ENCODE measurements at places on chromosomes 2 and 18.

DNA sequence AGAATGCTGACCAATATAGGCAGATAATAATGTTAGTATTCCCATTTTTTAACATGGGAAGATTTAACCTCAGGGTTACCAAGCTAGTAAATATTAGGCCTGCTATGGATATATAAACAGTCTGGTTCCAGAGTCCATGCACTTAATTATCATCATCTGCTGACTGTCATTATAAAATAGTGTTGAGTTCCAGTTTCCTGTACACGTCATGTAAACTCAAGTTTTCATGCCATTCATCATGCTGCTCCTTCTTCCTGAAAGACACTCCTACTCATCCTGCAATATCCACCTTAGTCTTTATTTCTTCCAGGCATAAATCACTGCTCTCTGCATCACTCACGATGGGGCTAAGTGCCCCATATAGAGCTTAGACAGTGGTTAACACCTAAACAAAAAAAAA lies 420.8 kb upstream of the SPHKAP start:
- DNase-seq = no peak

DNA sequence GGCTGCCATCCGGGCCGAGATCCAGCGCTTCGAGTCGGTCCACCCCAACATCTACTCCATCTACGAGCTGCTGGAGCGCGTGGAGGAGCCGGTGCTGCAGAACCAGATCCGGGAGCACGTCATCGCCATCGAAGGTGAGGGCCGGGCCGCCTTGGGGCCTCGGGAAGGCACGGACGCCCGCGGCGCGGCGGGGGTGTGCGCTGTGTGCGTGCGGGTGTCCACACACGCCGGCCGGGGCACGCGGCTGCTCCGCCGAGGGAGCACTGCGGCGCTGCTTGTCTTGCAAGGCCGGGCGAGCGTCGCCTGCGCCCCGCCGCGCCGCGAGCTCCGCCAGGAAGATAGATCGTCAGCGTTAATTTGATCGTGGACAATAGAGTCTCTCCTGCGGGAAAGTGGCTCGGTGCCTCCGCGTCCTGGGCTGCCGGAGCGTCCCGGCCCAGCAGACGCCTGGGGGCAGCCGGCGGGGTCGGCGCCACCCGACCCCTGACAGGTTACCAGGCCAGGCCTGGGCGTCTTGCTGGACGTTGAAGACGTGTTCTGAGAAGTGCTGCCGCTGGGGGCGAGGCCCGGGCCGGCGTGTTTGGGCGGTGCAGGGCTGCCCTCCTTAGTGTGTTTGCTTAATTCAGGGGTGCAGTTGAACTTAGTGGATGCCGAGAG lies 1.0 kb downstream of the AGAP1 start:
- no peak for DNase-seq

DNA sequence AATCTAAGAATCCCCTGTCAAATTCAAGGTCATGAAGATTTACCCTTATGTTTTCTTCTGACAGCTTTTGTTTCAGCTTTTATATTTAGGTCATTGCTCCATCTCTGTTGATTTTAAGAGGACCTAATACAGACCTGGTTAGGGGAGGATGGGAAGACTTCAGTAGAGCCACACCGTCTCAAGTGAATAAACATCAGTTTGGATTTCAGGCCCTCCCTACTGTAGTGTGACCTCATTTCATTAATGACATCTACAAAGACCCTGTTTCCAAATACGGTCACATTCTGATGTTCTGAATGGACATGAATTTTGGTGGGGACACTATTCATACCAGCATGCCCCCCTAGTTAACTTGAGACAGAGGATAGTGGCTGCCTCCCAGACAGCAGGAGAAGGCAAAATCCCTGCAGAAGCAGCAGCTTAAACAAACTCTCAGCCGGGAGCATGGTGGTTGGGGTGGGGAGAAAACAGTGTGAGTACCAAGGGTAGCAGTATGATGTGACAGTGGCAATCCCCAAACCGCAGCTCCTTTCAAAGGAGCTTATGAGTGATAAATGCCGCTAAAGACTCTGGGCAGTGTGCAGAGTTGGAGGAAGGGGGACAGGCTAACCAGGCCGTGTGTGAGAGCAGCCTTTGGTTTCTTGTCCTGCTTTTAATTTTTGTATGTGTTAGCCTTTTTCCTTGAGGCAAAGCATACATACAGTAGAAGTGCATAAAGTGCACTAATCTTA lies 65.9 kb upstream of the TNP1 start:
- no peak for DNase-seq

GRCh38 chr2:8193146-8193545 lies 488.7 kb upstream of the ID2 start:
- DNase-seq = no peak

DNA sequence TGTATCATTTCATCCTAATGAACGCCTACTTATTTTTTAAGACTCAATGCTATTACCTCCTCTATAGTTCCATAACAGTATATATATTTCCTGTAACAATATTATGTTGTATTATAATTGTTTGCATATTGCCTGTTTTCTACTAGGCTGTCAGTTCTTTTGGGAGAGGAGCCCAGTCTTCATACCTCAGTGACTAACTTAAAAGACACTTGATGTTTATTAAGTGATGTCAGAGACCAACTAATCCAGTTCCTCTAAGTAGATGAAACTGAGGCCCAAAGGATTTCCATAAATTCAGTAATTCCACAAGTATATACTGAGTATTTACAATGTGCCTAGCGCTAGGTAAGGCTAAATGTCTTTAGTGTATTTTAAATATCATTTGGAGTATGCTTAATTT lies 48.9 kb upstream of the AAK1 start:
- DNase-seq = no peak

DNA sequence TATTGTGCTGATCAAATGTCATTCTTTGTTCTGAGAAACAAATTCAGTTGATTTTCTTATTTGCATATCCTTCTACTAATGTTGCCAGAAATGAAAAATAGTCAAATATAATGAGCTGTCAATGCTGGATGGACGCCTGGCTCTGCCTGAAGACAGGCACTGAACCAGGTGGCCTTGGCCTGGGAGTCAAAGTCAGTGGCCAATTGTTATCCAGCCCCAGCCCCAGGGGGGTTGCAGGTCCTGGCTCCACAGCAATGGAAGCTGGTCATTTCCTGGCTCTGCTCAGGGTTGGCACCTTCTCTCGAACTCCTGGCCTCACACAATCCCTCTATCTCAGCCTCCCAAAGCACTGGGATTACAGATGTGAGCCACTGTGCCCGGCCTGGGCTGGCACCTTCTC lies 176.8 kb upstream of the GLI2 start:
- no peak for DNase-seq

DNA sequence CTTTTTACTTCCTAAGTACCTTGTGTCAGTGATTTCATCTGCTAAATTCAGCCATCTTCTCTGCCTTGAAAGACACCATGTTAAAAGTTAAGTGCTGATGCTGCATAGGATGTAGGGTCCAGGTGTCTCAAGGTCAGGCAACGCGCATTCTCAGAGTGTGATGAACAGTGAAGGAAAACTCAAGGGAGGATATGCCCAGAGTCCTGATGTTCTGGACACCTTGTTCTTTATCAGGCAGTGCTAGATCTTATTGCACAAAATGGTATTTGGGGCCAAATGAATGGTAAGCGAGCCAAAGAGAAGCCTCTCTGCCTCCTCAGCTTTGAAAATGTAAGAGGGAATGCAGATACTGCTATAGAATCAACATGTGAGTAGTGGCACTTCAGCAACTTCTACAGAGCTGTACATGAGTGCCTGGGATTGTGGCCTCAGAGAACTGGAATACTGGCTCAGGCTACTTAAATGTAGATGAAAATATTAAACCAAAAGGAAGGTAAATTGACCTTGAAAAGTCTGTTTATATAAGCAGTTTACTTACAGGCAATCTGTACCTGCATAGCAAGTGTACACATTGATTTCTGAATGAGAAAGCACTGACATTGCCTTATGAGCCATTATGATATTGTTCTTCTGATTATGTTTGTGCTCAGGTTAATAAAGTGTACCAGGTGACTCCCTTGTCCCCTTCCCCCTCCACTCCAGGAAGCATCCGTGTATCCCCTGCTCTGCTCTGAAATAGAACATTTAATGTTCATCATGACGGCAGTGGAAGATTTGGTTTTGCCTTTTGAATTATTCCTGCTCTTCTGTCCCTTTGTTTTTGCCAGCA lies 86.7 kb upstream of the RANBP2 start:
- no peak for DNase-seq

DNA sequence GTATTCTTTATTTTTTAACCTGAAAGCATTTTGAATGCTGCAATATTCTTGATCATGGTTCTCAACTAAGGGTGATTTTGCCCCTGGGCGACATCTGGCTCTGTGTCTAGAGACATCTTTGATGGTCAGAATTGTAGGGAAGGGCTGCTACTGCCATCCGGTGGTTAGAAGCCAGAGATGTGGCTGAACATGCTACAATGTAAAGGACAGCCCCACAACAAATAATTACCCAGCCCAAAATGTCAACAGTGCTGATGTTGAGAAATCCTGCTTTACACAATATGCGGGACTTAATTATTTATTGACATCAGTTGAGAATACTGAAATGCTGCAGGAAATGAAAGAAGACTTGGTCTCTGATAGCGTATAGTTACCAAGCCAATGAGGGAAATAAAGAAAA lies 37.5 kb upstream of the SERPINB2 start:
- DNase-seq = no peak

- DNase-seq = no peak
These were observed 43.2 kb downstream of the CYB5A start for GRCh38 chr18:74248595-74248994.

DNA sequence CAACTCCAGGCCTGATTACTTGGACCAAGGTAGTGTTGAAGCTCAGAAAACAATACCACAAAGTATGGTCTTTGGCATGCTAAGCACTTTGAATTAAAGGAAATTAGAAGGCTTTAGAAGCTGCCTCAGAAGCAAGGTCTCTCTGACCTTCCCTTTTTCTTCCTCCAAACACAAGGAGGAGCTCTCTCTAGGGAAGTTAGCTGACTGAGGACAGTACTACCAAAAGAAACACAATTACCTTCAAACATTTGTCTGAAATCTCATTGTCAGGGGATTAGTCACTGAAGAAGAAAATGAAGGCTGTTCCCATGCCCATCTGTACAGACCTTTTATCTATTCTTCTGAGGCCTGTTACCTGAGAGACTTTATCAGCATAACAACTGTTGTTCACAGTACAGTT lies 279.3 kb downstream of the CDH20 start:
- DNase-seq = no peak

- DNase-seq = no peak
These were observed at the start of gene SIX3 for GRCh38 chr2:44941551-44942234. SIX3 (plus strand) TSS chr2:44941702; CDS start chr2:44942105, 403 bp downstream.

DNA sequence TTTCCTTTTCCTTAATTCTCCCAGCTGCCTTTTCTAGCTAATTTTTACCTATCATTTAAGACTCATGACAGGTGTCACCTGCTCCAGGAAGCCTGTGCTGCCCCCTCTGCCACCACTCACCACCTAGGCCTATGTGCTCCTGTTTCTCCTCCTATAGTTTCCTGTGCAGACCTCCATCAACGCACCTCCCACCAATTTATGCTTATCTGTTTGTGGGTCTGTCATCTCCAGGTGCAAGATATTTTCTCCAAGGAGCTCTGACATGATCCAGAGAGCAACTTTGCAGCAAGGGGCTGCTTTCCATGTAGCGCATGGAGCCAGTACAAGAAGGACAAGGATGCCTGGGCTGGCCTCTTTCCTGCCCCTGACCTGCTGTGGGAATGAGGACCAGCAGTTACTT lies 42.7 kb downstream of the SLC4A5 start:
- DNase-seq = no peak

GRCh38 chr18:22613788-22614187 lies 196.1 kb upstream of the CTAGE1 start:
- DNase-seq = no peak

DNA sequence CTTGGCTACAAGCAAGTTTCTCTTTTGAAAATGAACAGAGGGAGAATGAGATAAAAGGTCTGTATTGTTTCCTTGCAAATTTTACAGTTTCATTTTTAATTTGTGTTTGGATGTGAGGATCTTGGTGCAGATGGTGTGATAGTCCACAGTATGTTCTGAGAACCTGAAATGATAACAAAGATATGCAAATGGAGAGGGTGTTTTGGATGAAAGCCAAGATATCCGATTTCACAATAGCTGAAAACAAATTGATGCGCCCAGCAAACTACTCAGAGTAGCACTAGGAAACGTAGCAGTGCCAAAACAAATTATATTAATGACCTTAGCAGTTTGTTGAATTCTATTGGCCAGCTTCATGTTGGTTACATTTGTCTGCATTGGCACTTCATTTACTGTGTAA lies 683.5 kb downstream of the TMEM182 start:
- DNase-seq = no peak

GRCh38 chr2:29270701-29271121 lies 155.5 kb downstream of the CLIP4 start:
- no peak for DNase-seq

DNA sequence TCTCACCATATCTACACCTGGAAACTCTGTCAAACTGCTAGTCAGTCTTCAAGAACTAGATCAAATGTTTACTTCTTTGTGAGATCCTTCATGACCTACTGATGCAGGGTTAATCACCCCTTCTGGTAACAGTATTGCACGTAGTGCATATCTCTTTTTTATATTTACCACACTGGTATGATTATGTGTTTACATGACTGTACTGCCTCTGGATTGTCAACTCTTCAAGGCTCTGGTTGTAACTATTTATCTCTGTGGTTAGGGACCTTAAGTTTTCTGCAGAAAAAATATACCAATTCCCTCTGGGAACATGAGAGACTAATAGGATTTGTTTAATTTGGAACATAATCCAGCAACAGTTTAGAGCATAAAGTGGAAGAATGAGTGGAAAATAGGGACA lies 135.5 kb downstream of the PDE1A start:
- DNase-seq = no peak

GRCh38 chr2:10305715-10306114 lies 3.0 kb downstream of the HPCAL1 start:
- peak; percentile 50 for DNase-seq

DNA sequence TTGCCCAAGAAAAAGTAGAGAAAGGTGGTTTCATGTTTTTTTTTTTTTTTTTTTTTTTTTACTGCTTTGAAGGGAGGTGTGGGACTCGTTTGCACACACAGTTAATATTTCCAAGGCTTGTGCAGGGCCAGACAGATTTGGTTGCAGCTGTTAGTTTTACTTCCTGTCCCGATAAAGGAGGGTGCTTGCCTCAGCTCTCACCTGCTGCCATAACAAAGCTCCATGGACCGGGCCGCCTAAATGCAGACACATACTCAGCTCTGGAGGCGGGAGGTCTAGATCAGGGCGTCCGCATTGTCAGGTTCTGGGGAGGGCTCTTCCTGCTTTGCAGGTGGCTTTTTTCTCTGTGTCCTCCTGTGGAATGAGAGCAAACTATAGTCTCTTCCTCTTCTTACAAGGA lies 69.9 kb downstream of the ODC1 start:
- no peak for DNase-seq

GRCh38 chr2:108591163-108591562 lies 56.9 kb downstream of the LIMS1 start:
- no peak for DNase-seq

GRCh38 chr2:26570083-26570430 lies 71.1 kb downstream of the CIB4 start:
- no peak for DNase-seq

- DNase-seq = no peak
These were observed 21.5 kb downstream of the GPR39 start for GRCh38 chr2:132437852-132438669.
